GM19239 (cell line): ENCODE measurements at places on chromosomes 5 and 9.

- no peak for DNase-seq
Observed at GRCh38 chr5:139253115-139253514, 40.4 kb upstream of the MATR3 start.

DNA sequence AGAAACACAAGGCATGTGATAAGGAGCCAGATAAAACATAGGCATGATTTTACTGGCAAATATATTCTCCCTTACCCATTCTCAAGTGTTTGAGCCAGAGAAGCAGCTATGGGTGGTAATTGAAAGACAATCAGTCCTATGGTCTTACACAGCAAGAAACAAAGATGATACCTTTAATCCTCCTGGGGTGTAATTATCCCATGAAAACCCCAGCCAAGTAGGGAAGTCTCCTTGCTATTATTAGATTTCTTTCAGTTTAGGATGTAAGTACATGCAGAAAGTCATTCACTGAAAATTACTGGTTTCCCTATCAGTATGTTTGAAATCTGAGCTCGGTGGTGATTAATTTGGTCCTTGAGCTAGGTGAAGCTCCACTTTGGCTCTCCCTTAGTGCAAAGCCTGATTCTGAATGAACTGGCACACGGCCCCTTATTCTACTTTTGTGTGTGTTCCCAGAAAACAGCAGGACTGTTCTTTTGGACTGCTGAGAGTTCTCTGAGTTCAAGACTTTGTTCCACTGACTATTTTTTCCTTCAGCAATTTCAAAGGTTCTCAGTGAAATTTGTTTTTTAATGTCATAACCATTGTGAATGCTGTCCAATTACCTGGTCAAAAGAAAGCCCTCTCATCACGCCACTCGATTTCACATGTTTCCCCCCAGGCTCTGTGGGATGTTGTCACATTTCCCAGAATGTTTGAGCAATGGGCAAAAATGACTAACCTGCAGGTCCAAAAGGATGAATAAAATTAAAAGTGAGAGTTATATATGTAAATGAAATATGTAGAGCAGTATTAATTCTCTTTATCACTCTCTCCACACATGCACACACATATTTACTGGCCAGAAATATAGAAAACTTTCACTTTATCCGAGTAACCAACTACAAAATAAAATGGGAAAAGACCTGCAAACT is 343.0 kb downstream of the RAB3C start:
- DNase-seq: no peak

- DNase-seq: no peak
Observed at GRCh38 chr5:52746539-52746938, 41.2 kb upstream of the ITGA1 start.

- DNase-seq: no peak
Observed at GRCh38 chr9:33202018-33202417, 34.9 kb upstream of the B4GALT1 start.

- DNase-seq: no peak
Observed at GRCh38 chr9:21677834-21678233, 124.6 kb upstream of the MTAP start.

- DNase-seq: no peak
Observed at GRCh38 chr5:116814626-116815385, 240.2 kb upstream of the SEMA6A start.

GRCh38 chr5:171649075-171649401 is 136.6 kb upstream of the SMIM23 start:
- DNase-seq: no peak

- DNase-seq: no peak
Observed at GRCh38 chr9:98967257-98967656, 23.6 kb downstream of the COL15A1 start.
